ENCODE measurements at places on chromosomes 2 and 18.

- no peak for DNase-seq
These were observed 1.5 kb upstream of the SLC35G4 start for GRCh38 chr18:11607906-11608305.

DNA sequence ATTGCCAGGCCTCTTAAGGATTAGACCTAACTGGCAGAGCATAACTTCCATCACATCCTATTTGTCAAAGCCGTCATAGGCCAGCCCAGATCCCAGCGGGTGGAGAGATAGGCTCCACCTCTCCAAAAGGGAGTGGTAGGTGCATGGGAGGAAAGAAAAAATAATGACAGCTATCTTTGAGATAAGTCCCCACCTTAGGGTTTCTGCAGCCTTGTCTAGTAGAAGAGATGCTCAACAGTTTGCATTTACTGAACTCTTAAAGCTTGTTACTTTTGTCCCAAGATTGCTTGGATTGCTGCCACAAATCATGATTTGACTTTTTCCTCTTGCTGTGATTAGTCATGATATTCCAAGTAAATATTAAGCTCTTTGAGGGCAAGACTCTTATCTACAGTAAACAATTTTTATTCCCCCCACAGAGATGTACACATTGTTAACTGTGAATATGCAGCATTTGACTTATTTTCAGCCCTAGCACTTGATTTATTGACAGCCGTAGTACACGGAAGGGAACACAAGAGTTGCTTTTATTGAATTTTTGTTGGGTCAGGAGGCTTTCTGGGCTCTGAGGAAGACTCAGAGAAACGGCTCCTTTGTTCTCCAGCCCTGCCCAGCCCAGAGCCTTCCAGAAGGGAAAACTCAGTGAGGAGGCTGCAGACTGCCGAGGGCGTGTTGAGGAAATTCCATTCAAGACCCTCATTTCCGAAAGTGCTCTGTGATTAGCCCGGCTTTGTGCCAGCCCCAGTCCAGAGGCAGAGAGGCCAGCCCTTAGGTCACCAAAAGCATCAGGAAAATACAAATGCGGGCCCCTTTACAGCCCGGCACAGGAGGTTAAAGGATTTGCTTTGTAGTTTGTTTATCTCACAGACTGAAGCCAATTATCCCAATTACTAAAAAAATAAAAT, 75.5 kb upstream of the ZNF532 start:
- DNase-seq, result no peak

DNA sequence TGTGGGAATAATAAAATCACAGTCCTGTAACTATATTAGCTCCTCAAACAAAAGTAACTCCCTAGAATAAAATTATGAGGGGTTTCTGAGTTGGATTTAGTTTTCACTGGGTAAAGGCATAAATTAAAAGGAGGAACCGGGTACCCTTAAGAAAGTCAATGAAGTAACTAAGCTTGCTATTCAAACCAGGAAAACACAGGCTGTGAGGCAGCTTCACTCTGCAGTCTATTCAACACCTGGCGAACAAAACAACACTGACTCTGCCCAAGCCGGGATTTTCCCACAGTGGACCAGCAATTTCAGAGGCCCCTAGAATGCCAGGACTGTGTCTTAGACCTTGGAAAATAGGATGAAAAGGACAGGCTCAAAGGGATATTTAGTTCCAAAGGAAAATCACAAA, 24.6 kb upstream of the CREB1 start:
- no peak for DNase-seq

DNA sequence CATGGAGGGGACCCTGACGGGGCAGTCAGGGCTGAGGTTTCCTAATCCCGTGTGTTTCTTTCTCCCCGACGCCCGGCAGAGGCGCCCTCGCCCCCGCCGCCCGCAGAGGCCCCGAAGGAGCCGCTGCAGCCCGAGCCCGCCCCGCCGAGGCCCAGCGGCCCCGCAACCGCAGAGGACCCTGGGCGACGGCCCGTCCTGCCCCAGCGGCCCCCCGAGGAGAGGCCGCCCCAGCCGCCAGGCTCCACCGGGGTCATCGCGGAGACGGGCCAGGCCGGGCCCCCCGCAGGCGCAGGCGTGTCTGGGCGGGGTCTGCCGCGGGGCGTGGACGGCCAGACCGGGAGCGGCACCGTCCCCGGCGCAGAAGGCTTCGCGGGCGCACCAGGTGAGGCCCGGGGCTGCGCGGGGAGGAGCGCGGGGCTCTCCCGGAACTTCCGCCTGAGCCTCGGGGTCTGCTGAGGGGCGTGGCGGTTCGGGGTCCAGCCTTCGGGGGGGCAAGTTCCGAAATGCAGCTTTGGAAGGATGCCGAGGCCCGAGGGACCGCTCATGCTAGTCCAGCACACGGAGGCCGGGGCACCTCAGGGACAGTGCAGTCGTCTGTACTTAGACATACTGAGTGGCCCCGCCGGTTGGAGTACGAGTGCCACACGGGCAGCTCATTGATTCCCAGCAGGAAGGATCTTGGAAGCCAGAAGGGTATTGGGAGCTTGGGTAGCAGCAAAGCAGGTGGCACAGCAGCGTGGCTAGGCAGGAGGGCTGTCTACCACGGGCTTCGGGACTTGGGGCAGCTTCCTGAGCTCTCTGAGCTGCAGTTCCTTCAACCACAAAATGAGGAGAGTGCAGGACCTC, 60.1 kb downstream of the EMILIN2 start:
- no peak for DNase-seq

DNA sequence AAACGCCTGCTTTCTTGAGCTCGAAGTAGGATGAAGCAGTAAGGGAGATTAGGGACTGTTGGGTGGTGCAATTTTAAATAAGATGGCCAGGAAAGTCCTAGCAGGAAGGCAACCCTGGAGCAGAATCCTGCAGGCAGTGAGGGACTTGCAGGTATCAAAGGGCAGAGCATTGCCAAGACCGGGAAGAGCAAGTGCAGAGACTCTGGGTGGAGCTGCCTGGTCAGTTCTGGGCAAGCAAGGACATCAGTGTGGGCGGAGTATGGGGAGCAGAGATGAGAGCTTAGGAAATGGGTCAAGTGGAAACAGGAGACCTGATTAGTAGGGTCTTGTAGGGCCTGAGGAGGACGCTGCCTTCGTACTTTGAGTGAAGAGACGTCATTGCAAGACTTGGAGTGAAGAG, 64.4 kb upstream of the NCK2 start:
- DNase-seq, result no peak

DNA sequence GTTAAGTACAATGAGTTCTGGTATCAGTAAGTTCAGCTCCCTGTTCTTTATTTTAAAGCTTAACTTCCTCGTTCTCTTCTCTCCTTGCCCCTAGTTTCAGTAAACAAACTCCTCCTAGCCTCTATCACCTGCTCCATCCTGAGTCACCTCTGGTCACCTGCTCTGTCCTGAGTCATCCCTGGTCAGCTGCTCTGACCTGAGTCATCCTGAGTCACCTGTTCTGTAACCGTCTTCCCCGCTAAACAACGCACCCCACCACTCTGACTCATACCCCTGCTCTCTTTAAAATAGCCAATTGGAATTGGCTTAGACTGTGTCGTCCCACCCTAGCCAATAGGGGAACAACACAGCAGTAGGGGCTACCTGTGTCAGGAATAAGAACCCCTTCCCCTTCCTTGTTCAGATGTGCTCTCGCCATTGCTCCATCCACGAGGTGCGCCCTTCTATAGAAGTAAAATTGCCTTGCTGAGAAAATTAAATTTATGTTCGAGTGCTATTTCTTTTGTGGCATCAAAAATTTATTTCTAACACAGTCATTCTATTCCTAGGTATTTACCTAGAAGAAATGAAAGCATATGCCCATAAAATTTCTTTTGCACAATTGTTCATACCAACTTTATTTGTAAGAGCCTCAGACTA, 24.9 kb upstream of the RMND5A start:
- no peak for DNase-seq

Measured in NCI-H187 (cell line).